ENCODE measurements at places on chromosomes 2 and 18.

- DNase-seq, result no peak
These were observed 189.1 kb upstream of the TWIST2 start for GRCh38 chr2:238658820-238659219.

GRCh38 chr18:57806978-57807285 lies 3.8 kb upstream of the ATP8B1 start:
- peak; percentile 85 for DNase-seq

DNA sequence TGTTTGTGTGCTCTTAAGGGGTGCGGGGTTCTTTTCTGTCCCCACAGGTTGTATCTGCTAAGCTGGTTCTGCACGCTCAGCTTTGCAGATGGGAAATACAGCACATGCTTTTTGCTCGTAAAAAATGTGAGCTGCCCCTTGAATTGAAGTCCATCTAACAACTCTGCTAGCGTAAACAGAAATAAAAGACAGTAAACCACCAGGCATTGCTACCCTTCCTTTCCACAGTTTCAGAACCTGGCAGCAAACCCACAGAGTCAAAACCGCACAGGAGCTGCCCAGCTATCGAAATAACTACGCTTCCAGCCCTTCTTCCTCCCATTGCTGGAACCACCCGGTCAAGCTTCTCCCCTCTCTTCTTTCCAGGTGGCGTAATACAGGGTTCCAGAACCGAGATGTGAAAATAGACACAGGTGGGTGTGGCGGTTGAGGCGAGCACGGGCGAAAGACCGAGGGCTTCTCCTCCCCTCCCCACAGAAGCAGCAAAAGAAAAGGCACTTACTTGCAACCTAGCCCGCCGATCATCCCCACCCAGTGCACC lies 479 bp downstream of the SCN9A start:
- DNase-seq, result peak; percentile 4

GRCh38 chr2:67260343-67261277 lies 136.5 kb upstream of the ETAA1 start:
- peak; percentile 96 for DNase-seq

GRCh38 chr18:13532406-13533075 lies 193.8 kb downstream of the FAM210A start:
- no peak for DNase-seq
